ENCODE measurements at places on chromosomes 1 and 21.

GRCh38 chr1:29365906-29366670, 129.8 kb downstream of the PTPRU start:
- DNase-seq, result no peak

DNA sequence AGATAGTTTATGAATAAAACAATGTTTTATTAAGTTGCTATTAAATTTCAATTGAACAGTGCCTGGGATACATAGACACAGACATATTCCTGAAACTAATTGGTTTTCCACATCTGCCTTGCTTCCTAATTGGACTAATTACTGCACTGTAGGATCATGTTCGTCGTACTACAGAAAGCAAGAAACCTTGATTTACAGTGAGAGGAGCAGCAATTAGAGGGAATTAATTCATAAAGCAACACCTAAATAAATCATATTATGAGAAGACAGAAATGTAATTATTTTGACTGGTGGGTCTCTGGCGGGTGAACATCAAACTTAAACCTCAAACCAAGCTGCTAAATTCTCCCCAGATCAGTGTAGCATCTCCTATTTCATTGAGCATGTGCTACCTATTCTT, 124.6 kb upstream of the CAMK1G start:
- DNase-seq, result no peak

DNA sequence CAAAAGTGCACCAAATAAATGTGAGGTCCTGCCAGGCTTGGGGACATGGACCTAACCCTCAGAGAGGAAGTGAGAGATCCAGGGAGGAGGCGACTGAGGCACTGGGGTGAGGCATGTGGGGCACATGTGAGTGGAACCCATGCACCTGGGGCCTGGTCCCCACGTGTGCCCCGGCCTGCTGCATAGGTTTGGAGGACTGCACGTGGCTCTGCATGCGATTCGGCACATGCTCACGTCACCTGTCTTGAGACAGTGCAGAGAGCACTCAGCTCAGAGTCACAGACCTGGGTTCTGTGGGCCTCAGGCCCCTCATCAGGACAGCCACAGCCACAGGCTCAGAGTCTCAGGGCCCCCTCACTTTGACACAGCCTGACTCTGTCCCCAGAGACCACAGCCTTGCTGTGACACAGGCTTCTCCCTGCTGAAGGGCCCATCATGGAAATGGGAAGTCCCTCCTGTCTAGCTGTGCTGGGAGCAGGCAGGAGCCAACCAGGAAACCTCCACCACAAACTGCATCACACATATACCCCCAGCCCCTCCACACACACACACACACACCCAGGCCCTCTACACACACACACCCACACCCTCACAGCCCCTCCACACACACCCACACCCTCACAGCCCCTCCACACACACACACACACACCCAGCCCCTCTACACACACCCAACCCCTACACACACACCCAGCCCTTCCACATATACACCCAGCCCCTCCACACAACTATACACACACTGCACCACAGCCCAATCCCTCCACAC, 48.2 kb downstream of the SLC9A1 start:
- DNase-seq, result no peak

- DNase-seq, result no peak
Measured at GRCh38 chr1:93686504-93687250, 5.0 kb upstream of the BCAR3 start.

GRCh38 chr1:70945251-70945650, 102.4 kb downstream of the PTGER3 start:
- no peak for DNase-seq

- no peak for DNase-seq
Measured at GRCh38 chr1:218355278-218355677, 10.1 kb downstream of the TGFB2 start.

GRCh38 chr1:174391716-174392115, 56.0 kb upstream of the GPR52 start:
- no peak for DNase-seq

DNA sequence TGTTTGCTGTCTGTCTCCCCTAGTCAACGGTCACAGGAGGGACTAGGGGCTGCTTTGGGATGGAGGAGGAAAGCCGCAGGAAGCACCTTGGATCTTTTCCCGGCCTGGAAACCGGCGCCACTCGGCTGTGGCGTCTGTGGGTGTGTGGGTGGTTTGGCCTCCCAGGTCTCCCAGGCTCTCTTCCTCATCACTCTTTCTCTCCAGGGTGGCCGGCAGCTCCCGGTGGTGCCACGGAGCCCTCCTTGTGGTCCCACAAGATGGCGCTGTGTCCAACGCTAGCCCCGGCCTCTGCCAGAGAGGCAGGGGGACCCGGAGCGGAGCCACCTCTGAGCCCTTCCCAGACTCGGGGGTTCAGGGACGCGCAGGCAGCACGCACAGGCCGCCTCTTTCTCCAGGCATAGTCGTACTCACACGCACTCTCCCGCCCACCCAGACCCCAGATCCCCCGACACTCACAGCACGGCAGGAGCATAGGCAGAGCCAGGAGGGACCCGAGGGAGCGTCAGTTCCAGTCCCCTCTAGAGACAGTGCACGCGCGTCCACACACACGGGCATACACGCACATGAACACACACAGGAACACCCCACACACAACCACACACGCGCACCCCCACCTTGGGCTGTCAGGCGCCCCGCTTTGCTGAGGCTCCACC, 31.2 kb downstream of the CDCP2 start:
- peak; percentile 39 for DNase-seq

GRCh38 chr1:98660940-98661543, 479 bp upstream of the SNX7 start:
- DNase-seq, result peak; percentile 44

DNA sequence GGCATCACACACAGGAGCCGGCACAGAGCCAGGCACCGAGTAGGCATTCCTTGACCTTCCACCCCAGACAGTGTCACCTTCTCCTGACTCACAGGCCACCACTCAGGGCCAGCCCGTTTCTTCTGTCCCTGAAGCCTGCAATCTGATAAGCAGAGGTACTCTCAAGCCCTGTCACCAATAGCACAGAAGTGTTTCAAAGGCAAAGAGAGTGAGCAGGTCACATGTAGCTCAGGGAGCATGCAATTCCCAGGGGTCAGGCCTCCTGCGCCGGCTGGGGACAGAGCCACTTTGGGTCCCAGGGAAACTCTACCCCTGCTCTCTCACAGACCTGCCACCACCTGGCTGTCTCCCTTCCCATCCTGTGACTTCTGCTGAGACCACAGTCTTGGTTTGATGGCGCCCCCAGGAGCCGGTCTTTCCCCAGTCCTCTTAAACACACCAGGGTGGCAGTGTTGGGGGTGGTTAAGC, 13.2 kb downstream of the CAPN9 start:
- no peak for DNase-seq

- peak; percentile 18 for DNase-seq
Measured at GRCh38 chr1:222792744-222793143, 22.1 kb upstream of the DISP1 start.

GRCh38 chr1:30955448-30956015, 47.0 kb upstream of the SDC3 start:
- no peak for DNase-seq

DNA sequence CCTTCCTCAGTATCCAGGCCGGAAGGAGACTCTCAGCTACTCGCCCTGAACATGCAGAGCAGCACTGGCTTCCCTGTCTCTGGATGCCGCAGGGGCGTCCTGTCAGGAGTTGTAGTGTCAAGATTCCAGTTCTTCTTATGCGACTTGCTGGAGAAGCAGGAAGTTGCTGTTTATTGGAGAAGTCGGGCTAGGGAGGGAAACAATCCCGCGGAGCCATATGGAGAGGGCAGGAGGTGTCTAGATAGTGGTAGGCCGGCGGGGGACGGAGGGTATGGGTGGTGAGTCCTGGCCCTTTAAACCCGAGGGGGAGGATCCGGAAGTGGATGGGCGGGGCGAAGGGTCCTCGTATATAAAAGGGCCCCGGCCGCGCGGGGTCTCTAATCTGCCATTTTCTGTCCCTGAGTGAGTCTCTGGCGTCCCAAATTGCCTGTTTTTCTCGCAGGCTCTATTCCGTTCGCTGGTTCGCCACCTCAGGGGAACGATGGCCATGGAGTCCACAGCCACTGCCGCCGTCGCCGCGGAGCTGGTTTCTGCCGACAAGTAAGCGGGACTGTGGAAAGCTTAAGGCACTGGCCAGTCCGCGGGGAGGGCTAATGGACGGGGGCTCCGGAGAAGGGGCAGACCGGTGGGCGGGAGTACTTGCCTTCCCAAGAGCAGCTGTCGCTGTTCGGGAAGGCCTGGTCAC, at the start of gene NASP:
Gene NASP (plus strand): TSS at position 376 of the 685 bp plus-strand sequence. CDS start 106 bp downstream, at position 482.
- peak; percentile 71 for DNase-seq

DNA sequence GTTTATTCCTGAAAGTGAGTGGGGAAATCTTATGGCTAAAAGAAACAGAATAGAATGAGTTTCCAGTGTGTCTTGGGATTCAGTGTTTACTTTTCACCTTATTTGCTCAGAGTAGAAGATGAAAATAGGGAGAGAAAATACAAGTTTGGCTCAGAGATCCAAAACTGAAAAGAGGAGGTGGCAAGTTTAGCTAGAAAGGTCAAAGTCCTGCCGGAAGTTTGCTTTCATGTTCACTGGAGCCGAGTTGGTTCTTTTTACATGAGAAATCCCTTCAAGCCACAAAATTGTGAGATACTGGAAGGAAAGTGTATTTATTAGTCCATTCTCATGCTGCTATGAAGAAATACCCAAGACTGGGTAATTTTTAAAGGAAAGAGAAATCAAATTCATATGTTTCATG, 604.6 kb downstream of the MRPL39 start:
- no peak for DNase-seq

DNA sequence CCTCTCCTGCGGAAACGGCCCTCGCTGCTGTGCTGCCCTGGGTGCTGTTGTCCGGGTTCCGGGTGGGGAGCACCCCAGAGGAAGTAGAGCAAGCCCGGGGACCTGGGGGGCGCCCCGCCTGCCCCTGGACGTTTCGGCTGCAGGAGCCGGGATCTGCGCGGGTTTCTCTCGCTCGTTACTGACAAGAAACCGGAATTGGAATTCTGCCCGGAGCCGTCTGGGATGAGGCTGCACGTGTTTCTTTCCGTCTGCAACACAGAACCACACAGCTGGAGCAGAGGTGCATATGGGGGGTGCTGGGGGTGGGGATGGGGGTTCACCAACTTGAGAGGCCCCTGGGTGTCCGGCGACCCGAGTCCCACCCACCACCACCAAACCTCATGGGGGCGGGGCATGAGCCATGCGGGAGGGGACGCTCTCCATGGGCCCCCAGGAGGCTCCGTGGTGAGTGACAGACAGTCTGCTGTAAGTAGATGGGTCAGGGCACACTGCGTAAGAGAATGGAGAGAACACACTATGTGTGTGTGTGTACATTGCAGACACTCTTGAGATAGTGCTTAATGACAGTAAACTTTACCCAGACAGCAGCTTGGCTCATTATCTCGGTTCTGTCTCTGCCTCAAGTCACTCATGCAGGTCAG, 261.4 kb upstream of the C1orf174 start:
- no peak for DNase-seq

- DNase-seq, result no peak
Measured at GRCh38 chr1:64033667-64034220, 169.7 kb upstream of the UBE2U start.

DNA sequence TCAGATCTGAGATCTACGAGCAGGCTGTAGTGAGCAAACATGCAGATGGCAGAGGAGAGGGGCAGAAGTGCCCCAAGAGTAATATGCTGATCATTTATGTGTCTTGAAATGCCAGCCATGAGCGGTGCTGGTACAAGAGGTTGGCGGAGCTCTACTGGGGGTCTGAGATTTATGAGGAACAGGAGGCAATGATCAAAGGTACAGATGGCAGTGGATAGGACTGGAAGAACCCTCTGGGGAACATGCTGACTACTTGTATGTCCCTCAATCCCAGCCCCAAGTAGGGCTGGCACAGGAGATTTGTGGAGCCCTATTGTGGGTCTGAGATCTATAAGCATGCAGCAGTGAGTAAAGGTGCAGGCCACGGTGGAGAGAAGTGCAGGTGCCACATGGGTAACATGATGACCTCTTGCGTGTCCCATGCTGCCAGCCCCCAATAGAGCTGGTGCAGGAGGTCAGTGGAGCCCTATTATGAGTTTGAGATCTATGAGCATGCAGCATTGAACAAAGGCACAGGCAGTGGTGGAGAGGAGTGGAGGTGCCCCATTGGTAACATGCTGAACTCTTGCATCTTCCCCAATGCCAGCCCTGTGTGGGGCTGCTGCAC, 97.2 kb upstream of the ZNF678 start:
- no peak for DNase-seq

DNA sequence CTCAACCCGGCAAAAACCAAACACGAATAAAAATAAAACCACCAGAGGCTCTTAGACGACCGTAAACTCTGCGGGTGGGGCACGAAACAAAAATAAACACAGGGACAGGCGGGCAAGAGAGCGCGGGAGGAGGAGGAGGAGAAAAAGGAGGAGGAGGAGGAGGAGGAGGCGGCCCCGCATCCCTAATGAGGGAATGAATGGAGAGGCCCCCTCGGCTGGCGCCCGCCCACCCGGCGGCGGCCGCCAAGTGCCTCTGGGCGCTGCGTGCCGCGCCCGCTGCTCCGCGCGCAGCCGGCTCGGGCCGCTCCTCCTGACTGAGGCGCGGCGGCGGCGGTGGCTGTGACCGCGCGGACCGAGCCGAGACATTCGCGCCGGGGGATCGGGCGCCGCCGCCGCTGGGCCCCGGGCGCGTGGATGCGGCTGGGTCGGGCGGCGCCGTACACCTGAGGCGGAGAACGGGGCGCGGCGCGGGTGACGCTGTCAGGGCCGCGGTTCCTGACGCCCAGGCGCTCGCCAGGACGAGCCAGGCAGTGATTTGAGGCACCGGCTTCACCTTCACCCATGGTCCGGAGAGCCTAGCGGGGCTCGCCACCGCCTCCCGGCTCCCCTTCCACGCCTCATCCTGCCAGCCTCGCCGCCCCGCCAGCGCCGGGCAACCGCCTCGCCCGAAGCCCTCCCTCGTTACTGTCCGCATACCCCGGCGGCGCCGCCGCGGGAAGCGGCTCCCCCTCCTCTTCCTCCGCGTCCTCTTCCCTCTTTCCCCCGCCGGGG, at the start of gene MARK1:
Gene MARK1 (plus strand): TSS at position 229 of the 771 bp plus-strand sequence. CDS start 687 bp downstream, outside the sequence.
- peak; percentile 32 for DNase-seq

DNA sequence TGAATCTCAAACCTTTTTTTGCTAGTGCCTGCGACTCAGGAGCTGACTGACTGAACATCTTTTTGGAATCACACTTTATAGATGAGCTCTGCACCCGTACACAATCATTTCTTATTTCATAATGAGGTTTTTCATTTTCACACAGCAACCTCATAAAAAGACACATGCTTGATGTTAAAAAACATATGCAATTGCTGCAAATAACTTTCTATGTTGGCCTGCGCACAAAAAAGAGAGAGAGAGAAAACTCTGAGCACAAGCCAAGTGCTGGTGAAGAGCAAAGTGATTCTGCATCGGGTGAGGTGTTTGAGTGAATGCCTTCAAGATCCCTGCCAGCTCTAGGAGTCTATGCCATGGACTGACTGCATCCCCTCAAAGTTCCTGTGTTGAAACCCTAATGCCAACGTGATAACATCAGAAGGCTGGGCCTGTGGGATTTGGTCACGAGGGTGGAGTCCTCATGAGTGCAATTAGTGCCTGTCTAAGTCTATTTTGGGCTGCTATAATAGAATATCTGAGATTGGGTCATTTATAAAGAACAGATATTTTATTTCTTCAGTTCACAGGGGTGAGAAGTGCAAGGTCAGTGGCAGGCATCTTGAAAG, 36.6 kb downstream of the C1orf87 start:
- DNase-seq, result no peak

DNA sequence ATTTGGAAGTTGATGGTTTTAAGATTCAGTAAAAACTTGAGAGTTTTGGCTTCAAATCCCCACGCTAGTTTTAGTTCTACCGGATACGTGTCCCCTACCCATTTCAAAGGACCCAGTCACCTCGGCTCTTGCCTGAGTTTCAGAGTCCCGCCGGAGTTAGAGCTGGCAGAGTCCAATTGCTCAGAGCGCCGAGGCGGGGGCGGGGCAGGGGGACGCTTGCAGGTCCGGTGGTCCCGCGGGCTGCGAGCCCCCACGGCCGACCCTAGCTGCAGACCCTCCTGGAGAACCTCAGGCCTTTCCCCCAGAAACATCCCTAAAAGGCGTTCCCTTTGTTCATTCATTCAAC, 765 bp upstream of the VPS45 start:
- DNase-seq, result no peak
